ENCODE measurements at places on chromosomes 12 and 14.

DNA sequence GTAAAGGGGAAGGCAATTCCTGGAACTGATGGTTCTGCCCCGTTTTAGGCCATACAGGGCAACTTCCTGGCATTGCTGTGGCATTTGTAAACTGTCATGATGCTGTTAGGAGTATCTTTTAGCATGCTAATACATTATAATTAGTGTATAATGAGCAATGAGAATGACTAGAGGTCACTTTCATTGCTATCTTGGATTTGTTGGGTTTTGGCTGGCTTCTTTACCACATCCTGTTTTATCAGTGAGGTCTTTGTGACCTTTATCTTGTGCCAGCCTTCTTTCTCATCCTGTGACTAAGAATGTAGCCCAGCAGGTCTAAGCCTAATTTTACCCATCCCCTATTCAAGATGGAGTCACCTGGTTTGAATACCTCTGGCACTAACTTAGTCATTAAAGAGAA is 51.2 kb downstream of the TESPA1 start:
- no peak for DNase-seq

DNA sequence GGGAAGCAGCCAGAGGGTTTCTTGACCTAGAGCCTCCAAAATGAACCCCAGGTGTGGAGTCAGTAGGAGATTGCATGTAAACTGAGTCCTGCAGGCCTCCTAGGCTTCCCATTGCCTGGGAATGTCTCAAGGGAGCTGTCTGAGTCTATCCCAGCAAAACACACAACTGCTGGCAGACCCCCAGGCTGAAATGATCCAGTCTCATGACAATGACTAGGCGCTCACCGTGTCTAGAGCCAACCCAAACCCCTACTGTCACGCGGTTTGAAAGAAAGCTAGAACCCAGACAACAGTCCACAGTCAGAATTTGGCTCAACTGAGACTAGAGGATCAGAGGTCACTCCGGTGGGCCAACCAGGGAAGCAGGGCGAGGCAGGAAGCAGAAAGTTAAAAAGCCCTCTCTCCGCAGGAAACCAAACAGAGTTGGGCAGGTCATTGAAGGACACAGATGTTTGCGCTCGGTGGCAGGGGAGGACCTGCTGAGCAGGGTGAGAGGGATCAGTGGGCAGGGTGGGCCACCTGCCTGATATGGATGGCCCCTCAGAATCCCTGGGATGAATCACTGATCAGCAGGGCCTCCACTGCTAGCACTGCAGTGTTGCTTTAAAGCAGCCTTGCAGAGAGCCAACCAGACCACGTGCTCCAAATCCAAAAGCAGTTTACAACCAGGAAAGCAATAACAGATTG is 23.8 kb downstream of the ACTN1 start:
- DNase-seq = no peak

GRCh38 chr14:47675466-47676314 is at the start of gene MDGA2:
Gene MDGA2, minus strand, starts transcription at chr14:47675605.
- DNase-seq = no peak

DNA sequence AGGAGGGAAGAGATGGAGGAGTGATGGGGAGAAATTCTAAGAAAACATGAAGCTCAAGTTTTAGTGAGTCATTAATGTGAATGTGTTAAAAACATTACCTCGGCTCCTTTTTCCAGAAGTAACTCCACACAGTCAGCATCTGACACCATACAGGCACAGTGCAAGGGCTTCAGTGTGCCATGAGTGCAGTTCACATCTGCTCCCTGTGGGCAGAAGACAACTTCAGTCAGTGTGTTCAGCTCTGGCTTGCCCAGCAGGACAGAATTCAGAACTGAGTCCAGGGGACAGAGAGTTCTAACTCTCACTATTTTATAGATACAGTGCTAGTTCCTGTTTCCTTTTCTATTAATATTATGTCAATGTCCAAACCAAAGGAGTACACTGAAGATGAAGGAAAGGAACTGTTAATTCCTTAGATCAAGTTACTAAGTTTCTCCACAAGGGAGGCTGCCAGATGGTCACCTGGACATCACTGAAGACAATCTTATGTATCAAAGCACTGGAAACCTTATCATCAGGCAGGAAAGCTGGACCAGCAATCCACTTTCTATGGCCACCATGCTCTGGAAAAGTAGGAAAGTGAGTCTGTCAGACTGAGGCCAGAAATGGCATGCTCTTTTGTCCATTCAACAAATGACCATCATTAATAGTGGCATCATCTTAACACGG is 6.1 kb downstream of the ASB8 start:
- no peak for DNase-seq

DNA sequence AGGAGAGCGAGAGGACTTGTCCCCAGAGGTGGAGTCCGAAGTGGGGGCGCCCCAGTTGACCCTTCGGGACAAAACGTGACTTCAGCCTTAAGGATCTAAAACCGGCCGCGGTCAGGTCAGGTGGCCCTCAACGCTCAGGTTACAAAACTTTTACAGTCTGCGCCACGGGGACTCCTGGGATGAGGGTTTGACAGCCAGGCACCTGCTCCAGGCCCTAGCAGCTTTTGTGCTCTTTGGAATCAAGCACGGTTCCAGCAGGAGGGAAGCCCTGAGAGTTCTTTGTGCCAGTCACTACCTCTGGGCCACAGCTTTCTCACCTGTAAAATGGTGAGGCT is 337 bp downstream of the ZC2HC1C start:
- no peak for DNase-seq

DNA sequence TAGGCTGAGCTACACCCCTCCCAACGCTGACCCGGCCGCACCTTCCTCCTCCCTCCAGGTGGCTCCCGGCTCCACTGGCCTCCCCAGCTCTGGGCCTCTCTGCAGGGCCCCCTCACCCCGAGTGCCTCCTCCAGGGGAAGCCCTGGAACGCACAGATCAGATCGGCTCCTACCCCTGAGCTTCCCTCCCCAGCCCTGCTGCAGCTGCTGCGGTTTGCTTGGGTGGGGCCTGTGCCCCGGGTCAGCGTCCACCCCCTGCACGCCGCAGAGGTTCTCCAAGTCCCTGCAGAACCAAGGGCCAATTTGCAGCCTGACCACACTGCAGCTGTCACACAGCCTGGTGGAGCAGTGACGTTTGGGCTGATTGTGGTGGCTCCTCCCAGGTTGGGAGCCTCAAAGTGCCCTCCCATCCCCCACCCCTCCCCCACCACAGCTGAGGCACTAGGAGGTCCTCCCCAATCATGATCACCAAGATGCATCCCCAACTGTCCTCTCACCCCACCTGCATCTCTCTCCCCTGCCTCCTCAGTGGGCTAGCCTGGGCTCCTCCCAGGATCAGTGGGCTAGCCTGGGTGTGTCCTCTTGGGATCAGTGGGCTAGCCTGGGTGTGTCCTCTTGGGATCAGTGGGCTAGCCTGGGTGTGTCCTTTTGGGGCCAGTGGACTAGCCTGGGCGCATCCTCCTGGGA is 12.8 kb upstream of the FBRSL1 start:
- no peak for DNase-seq

DNA sequence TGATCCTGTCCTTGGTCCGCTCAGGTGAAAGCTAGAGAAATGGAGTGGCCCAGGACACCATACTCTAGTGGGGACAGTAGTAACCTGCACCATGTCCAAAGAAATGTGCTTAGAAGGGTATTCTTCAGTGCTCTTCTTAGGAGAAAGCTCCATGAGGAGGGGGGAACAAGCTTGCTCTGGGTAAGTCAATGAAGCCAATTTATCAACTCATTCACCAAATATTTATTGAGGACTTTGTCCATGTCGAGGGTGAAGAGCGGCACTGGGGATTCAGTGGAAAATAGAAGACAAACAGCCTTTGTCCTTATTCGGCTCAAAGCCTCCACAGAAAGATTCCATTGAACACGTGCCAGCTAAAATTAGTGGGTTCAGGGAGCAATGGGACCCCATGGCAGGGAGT is 677.8 kb downstream of the BCL11B start:
- no peak for DNase-seq

GRCh38 chr14:103848175-103849077 is 1.1 kb upstream of the PPP1R13B start:
- no peak for DNase-seq

- no peak for DNase-seq
These were observed 236.4 kb downstream of the PAWR start for GRCh38 chr12:79454338-79454843.

DNA sequence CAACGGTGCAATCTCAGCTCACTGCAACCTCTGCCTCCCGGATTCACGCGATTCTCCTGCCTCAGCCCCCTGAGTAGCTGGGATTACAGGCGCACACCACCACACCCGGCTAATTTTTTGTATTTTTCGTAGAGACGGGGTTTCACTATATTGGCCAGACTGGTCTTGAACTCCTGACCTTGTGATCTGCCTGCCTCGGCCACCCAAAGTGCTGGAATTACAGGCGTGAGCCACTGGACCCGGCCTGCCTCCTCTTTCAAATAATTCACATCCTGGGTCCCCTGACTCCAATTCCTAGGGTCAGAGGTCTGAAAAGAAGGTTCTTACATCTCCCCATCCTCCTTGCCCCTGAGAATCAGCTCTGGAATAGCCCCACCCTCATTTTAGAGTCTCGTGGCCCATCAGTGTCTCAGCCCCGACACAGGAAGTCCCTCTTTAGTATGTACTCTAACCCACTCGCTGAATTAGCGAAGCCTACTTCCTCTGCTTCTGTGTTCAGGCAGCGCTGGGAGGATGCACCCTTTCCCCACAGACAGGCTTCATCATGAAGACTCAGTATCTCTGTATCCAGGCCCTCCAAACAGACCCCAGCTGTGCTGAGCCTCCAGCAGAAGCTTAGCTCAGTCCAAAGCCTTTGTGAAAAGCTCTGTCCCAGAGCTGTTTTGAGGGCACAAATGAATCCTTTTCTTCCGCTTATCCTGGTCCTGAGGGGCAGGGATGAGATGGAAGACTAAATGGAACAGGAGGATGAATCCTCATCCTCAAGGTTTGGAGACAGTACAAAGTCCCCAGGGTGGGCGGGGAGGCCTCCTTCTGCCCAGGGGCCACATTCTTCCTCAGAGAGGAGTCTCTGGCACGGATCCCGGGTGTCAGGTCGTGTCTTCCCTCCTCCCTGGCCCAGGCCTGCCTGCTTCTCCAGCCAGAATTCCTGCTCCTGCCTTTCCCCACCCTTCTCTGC is 3.5 kb downstream of the LPAR5 start:
- DNase-seq = no peak

- peak; percentile 59 for DNase-seq
These were observed 16.1 kb upstream of the IFNG start for GRCh38 chr12:68175557-68176061.

DNA sequence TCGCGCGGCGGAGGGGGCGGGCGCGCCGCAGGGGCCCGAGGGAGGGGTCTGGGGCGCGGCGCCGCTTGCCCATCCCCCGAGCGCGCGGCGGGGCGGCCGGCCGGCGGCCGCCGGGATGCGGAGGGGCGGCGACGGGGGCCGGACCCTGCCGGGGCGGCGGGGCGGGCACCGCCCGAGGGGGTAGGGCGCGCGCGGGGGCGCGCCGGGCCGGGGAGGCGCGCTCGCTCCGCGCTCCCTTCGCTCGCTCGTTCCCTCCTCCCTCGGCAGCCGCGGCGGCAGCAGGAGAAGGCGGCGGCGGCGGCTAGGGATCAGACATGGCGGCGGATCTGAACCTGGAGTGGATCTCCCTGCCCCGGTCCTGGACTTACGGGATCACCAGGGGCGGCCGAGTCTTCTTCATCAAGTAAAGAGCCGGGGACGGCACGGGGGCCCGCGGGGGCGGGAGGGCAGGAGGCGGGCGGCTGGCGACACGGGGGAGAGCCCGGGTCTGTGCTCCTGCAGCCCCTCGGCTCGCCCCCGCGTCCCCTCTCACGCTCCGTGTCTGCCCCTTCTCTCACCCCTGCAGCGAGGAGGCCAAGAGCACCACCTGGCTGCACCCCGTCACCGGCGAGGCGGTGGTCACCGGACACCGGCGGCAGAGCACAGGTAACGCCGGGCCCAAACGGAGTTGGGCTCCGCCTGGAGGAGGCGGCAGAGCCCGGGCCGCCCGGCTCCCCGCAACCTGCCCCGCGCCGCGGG is at the start of gene PLEKHA5:
Gene PLEKHA5, plus strand, starts transcription at position 248 of the 738 bp plus-strand sequence. Its CDS starts 67 bp downstream, at position 315.
- DNase-seq = peak; percentile 3

GRCh38 chr12:2076196-2076570 is 23.4 kb downstream of the CACNA1C start:
- no peak for DNase-seq
